ENCODE measurements at places on chromosomes 1 and 21.

GRCh38 chr1:61215119-61215518, 132.8 kb downstream of the NFIA start:
- no peak for DNase-seq

GRCh38 chr1:204760757-204761156, 75.2 kb upstream of the LRRN2 start:
- DNase-seq: no peak

GRCh38 chr1:180267761-180268555, 37.9 kb downstream of the LHX4 start:
- no peak for DNase-seq

DNA sequence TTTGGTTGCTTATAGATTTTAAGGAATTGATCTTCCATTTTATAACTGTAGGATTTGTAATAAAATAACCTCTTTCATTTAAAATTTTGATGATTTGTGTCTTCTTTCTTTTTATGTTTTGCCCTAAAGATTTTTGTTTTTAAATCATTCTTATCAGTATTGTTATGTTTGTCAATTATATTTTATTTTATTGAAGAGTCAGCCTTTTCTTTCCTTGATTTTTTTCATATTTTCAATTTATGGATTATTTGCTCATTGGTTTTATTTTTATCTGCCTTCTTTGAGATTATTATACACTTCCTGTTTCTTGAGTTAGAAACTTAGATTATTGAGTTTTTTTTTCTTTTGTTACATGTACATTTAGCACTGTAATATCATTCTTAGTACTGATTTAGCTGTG, 233.4 kb upstream of the BRINP3 start:
- DNase-seq: no peak

GRCh38 chr1:205241366-205242030, 13.8 kb downstream of the TMCC2 start:
- DNase-seq: no peak

DNA sequence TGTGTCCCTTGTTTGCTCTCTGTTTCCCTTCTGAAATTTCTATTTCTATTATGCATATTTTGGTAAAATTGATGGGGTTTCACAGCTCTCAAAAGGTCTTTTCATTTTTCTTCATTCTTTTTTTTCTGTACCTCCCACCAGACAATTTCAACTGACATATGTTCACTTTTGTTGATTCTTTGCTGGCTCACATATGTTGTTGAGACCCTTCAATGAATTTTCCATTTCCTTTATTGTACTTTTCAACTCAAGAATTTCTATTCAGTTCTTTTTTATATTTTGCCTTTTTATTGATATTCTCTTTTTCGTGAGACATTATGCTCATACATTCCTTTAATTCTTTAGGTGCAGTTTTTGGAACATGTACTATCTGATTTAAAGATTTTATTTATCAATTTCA, 102.6 kb upstream of the GRIK1 start:
- no peak for DNase-seq

GRCh38 chr1:14508613-14509012, 89.9 kb upstream of the KAZN start:
- DNase-seq: no peak
